Caki2 (cell line): ENCODE measurements at places on chromosomes 3 and 15. TPM values are rescaled to one million over a fixed set of nuclear protein-coding genes. Genes with fewer than 3 reads are reported as not detected.

Gene CCDC174
- 7.1 and 23.3 TPM in 2 replicates for total RNA-seq

Gene SCAANT1
- not detected in 2 replicates for total RNA-seq

Gene ZBTB47
- 2.6 and 3.9 TPM in 2 replicates for total RNA-seq

Gene DISP2
- under 0.01 TPM in 1 of 2 replicates, not detected in the other for total RNA-seq

Gene STXBP5L
- not detected in 2 replicates for total RNA-seq

Gene CADM2
- total RNA-seq = not detected in 2 replicates

Gene GPR27
- 9.0 and 12.1 TPM in 2 replicates for total RNA-seq
